ENCODE measurements at places on chromosomes 5 and 9.

- DNase-seq = no peak
Measured at GRCh38 chr9:106981396-106982287, 118.7 kb downstream of the ZNF462 start.

GRCh38 chr9:98255061-98255577 lies 330 bp downstream of the TBC1D2 start:
- no peak for DNase-seq

DNA sequence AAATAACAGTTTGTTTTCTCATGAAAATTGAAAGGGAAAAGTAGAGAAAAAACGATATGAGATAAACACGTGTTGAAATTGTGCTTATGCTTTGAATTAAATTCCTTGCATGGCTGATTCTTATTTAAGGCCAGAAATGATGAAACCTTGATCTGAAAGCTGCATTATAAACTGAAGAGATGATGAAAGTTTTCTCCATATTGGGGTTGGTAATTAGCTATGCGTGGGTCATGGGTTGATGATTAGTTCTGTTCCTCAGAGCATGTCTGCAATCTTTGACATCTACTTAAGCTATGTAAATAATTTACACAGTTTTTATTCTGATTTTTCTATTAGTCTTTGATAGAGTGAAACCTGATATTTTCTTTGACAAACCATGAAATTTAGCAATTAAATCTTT lies 264.1 kb downstream of the CD180 start:
- DNase-seq = no peak

DNA sequence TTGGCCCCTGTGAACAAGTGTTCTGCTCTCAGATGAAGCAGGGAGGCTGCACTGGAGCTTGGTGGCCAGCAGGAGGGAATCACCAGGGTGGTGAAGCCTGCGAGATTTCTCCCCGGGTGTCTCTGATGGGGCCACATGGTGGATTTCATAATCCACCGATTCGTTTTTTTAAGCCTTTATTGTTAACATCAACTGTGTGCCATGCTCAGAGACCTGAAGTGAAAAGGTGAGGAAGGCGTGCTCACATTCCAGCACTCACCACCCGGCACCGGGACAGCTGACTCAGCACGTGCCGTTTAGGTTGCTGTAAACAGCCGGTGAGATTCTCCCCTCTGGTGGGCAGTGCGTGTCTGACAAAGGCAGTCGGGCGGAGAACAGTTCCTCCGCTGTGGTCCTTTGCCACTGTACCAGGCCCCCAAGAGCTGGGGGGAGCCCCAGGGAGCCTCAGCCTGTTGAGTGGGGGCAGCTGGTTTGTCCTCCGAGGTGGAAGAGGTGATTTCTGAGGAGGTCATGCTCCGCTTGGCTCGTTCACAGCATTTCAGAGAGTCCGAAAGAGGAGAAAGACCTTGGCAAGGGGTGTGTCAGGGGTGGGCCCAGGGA lies 12.7 kb upstream of the AHRR start:
- DNase-seq = no peak

- no peak for DNase-seq
Measured at GRCh38 chr9:101209670-101210069, 175.1 kb downstream of the BAAT start.

- DNase-seq = no peak
Measured at GRCh38 chr9:2742214-2742613, 24.9 kb downstream of the KCNV2 start.

GRCh38 chr5:65483546-65484346 lies 2.0 kb upstream of the ADAMTS6 start:
- peak; percentile 86 for DNase-seq

GRCh38 chr5:122120493-122120892 lies 8.9 kb upstream of the ZNF474 start:
- DNase-seq = no peak

- DNase-seq = no peak
Measured at GRCh38 chr5:95891499-95891898, 69.0 kb upstream of the GLRX start.

DNA sequence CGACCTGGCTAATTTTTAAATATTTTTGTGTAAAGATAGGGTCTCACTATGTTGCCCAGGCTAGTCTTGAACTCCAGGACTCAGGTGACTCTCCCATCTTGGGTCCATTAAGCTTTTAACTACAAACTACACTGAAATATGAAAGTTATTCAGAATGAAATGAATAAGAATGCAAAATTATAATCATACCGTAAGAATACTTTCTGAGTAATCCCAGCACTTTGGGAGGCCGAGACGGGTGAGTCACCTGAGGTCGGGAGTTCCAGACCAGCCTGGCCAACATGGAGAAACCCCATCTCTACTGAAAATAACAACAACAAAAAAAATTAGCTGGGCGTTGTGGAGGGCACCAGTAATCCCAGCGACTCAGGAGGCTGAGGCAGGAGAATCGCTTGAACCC lies 1.1 kb upstream of the ORM1 start:
- no peak for DNase-seq

DNA sequence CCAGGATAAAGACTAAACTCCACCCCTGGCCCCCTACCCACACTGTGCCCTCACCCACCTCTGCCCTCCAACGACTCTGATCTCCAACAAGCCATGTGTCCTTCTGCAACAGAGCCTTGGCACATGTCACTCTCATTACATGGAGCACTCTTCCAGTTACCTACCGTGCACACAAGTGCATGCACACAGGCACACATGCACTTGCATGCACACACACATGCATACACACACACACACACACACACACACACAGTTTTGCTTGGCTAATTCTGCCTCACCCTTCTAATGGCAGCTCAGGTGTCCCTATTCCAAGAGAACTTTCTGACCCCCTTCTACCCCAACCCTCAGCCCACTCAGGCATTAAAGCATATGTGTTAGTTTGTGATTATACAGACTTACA lies 19.6 kb downstream of the GALNT10 start:
- no peak for DNase-seq

GRCh38 chr9:108677776-108678175 lies 178.0 kb downstream of the ACTL7B start:
- no peak for DNase-seq

DNA sequence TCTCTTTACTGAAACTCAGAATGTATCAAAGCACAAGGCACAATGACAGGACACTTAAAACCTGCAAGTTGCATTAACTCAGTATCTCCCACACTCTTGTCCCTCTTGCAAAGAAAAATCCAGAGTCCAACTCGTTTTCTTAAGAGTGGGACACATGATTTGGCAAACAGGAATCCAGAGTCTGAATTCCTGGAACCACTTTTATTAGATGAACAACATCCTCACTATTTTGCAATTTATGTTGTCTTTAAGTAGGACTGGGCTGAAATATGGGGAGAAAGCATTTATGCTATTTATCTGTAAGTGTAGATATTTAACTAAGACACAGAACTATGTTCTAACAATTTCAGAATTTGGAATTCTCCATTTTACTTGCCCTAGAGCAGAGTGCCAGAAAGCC lies 69.1 kb downstream of the ABCA1 start:
- no peak for DNase-seq

- no peak for DNase-seq
Measured at GRCh38 chr5:117657541-117657940, 1082.9 kb upstream of the SEMA6A start.

DNA sequence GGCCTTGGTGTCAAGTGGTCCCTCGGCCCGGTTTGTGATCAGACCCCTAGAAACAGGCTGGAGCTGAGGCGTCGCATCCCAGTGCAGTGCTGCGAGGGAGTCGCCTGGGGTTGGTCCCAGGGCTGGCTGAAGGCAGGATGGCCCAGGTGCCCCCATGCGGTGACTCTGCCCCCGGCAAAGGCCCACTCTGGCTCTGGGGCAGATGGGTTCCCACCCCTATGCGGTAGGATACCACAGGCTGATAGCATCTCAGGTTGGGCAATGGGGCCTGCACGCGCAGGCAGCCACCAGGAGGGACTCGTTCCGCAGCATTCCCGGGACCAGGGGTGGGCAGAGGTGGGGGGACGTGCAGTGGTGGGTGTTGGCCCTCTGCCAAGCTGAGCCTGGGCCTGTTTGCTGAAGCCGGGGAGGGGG lies 86.0 kb downstream of the RXRA start:
- no peak for DNase-seq

- DNase-seq = no peak
Measured at GRCh38 chr5:170628691-170629565, 125.1 kb downstream of the KCNIP1 start.

GRCh38 chr5:135319928-135320606 lies 79.0 kb downstream of the MACROH2A1 start:
- DNase-seq = no peak

DNA sequence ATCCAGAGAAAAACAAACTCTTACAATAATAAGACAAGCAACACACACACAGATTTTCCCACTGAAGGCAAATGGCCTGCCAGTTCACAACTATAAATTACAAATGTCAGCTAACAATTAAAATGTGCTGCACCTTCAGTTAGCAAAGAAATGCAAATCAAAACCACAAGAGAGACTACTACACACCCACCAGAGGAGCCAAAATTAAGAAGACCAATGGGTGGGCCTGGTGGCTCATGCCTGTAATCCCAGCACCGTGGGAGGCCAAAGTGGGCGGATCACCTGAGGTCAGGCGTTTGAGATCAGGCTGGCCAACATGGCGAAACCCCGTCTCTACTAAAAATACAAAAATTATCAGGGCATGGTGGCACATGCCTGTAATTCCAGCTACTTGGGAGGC lies 15.1 kb upstream of the IPPK start:
- no peak for DNase-seq

- no peak for DNase-seq
Measured at GRCh38 chr5:157670662-157671591, at the start of gene C5orf52. Gene C5orf52, plus strand, starts transcription at chr5:157671533. Its CDS starts 82 bp downstream, at chr5:157671615.

DNA sequence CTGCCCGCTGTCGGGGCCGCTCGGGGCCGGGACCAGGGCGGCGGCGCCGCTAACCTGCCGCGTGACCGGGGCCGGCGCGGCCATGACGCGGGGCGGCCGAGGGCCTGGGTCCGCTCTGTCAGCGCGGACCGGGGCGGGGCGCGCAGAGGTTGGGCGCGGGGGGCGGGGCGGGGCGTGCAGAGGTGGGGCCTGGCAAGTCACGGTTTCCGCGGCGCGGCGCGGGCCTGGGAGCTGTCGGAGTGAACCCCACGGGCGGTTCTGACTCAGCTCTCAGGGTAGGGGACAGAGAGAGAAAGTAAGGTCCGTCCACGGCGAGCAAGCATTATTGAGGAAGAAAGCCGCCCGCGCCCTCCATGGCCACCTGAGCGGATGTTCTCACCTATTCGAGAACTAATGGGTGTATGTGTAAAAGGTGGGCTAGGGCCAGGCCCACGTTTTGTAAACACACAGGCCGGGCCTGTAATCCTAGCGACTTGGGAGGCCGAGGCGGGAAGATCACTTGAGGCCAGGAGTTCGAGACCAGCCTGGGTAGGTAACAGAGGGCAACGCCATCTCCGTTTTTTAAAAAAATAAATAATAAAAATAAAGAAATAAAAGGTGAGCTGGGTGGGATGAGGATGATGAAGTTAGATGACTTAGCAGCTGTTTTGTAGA lies at the start of gene PRXL2C:
PRXL2C (minus strand) TSS at position 120 of the 654 bp plus-strand sequence; CDS start at position 84, 36 bp downstream.
- no peak for DNase-seq

- DNase-seq = no peak
Measured at GRCh38 chr5:9765419-9766140, 135.4 kb upstream of the TAS2R1 start.

GRCh38 chr5:159156426-159157238 lies 52.7 kb downstream of the RNF145 start:
- DNase-seq = peak; percentile 44

DNA sequence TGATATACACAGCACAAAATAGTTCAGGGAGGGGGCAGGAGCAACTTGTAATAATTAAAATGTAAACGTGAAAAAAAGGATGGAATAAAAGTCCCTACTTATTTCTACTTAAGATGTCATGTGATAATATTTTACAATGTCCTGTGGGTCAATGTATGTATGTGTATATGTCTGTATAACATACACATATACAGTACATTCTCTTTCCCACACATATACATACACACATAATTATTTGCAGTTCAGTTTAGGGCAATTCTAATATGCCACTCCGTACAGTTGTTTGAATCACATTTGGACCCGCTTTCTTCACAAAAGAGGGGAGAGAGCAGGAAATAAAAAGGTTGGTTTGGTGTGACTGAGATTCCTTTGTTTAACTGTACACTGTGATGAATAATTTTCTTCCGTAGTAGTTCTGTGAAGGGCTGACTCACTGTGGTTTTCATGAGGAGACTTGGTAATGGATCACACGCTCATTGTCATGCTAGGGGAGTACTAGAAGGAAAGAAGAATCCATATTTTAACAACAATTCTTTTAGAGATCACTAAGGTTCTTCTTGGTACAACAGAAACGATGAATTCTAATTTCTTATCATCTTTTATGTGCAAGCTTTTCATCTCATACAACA lies 26.2 kb upstream of the ACOT12 start:
- no peak for DNase-seq

DNA sequence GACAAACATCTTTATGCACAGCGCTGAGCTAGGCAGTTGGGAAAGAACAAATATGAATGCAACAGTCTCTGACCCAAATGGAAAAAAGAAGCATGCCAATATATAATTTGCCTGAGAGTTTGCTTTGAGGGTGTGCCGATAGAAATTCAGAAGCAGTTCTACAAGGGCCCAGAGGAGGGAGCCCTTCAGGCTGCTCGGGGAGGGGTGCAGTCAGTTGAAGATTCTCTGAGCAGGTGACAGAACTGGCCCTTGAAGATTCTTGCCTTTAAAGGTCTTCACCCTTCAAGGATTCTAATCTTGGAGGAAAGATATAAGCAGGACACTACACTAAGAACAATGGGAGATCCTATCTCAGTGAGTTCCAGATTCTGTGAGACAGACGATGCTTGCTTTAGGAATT lies 3.7 kb upstream of the PAPPA start:
- DNase-seq = no peak

GRCh38 chr5:172689801-172690200 lies 48.7 kb downstream of the NEURL1B start:
- DNase-seq = no peak

DNA sequence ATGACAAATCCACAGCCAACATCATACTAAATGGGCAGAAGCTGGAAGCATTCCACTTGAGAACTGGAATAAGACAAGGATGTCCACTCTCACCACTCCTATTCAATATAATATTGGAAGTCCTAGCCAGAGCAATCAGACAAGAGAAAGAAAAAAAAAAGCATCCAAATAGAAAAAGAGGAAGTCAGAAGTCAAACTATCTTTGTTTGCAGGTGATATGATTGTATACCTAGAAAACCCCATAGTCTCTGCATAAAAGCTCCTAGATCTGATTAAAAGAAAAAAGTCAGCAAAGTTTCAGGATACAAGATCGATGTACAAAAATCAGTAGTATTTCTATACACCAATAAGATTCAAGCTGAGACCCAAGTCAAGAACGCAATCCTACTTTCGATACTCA lies 66.1 kb downstream of the OSMR start:
- DNase-seq = no peak

- DNase-seq = no peak
Measured at GRCh38 chr5:74978345-74978744, 74.0 kb downstream of the GCNT4 start.

- peak; percentile 87 for DNase-seq
Measured at GRCh38 chr5:132225165-132226032, 2.3 kb downstream of the P4HA2 start.

- DNase-seq = no peak
Measured at GRCh38 chr5:76473661-76474060, 70.6 kb downstream of the IQGAP2 start.

GRCh38 chr5:172891716-172892421 lies 57.8 kb downstream of the ERGIC1 start:
- DNase-seq = no peak
